ENCODE measurements at places on chromosomes 5 and 9.

DNA sequence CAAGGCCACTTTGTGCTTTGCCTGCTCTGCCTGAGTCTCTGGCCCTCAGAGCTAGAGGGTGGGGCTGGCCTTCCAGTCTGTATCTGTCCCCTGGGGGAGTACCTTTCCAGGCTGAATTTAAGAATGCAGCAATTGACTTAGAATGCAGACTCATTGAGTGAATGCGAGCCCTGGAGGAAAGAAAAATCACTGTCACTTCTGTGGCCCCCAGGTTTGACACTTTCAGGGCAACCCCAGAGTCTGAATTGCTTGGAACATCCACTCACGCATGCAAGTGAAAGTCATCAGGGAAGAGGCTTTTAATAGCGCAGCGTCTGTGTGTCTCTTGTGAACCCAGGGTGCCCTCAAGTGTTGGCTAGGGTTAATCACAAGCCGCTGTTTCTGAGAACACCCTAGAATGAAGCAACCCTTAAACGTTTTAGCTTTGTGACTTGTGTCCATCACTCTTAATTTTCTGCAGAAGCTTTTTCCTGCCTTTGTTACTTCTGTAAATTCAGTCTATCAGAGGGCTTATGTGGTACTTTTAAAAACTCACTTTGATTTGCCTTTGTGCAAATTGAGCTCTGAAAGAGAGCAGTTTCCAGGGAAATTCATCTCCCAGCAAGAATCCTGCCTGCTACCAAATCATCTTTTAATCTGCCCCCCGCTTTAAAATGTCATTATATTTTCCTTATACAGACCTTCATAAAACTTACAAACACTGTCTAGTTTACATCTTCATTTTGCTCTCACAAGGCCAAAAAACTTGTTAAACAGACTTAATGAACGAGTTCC is 146.8 kb upstream of the IQGAP2 start:
- DNase-seq = peak; percentile 70

- DNase-seq = peak; percentile 14
Observed at GRCh38 chr9:81083067-81083466, 606.3 kb downstream of the TLE1 start.

- DNase-seq = no peak
Observed at GRCh38 chr5:107457138-107457537, 213.6 kb downstream of the EFNA5 start.

DNA sequence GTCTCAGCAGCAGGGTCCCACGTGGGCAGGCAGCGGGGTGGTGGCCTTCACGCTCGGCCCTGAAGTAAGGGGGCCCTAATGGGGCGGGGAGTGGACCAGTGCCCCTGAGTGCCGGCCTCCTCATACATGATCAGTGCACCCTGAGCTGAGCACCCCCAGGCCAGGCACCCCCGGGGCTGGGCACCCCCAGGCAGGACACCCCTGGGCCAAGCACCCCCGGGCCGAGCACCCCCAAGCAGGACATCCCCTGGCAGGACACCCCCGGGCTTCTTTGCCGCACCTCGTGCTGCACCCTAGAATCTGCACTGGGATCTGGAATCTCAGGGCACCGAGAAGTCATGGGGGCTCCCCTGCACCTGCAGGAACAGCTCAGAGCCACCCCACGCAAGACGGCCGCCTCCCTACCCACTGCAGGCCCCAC is 51.4 kb downstream of the EXD3 start:
- DNase-seq = no peak

DNA sequence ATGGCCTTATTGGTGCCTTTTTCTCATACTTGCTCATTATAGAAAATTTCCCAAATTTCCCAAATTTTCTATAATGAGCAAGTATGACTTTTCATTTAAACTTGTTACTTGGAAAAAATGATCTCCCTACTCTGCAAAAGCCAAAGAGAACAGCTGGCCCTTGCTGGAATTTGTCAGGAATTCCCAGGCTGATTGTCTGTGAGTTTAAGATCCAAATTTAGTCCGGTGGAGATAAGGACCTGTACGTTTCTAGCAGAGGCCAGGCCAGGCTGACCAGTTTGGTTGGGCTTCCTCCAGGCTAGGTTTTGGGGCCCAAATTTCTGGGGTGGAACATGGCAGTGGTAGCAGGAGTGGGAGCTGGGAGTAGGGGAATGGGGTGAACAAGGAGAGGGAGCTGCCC is 51.9 kb downstream of the NEURL1B start:
- DNase-seq = no peak

- DNase-seq = no peak
Observed at GRCh38 chr5:149605354-149605997, 24.2 kb downstream of the ARHGEF37 start.

Measured in urothelium cell line (cell line).